ENCODE measurements at places on chromosomes 6 and 20. TPM values are rescaled to one million over a fixed set of nuclear protein-coding genes. Genes with fewer than 3 reads are reported as not detected.

AHCY gene
- 45.9 TPM for polyA plus RNA-seq

DNA sequence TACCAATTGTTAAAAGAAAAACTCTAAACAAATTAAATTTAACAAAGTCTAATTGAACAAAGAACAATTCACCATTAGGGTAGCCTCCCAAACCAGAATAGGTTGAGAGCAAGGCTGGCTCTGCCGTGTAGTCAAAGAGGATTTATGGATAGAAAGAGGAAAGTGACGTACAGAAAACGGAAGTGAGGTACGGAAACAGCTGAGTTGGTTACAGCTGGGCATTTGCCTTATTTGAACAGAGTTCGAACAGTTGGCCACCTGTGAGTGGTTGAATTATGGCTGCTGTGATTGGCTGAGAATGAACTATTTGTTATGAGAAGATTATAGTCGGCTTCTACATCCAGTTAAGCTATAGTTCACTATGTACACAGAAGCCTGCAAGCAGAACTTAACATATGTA is 18.5 kb upstream of the ISM1 start:
- no peaks in the 10 kb centered on the region for H3K27me3 ChIP-seq
- no peaks in the 10 kb centered on the region for H3K36me3 ChIP-seq
- H3K4me3 ChIP-seq: no peak overlapping the region
- no peak overlapping the region for H3K27ac ChIP-seq

COL12A1 gene
- 7.1 TPM for polyA plus RNA-seq

DNA sequence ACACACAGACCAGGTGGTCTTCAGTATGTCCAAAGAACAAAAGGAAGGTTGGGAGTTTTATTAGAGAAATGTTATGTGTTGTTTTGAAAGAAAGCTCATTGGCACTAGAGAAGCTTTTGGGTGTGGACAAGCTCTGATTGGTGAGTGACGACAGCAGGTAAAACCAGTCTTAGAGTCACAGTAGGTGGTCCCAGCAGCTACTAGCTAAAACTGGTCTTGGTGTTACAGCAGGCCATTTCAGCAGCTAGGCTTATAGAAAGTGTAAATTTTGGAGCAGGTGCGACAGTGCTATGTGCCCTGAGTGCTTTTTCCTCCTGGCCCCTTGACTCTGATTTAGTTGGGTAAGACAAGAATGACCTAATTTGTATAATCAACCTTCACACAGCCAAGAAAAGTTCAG is 3.6 kb downstream of the CLDN20 start:
- no peak for DNase-seq
- H3K27ac ChIP-seq: no peak overlapping the region
- H3K4me3 ChIP-seq: no peak overlapping the region
- H3K4me1 ChIP-seq: peaks cover 3% of the 10 kb centered on the region
- peaks cover 19% of the 10 kb centered on the region for H3K36me3 ChIP-seq

DNA sequence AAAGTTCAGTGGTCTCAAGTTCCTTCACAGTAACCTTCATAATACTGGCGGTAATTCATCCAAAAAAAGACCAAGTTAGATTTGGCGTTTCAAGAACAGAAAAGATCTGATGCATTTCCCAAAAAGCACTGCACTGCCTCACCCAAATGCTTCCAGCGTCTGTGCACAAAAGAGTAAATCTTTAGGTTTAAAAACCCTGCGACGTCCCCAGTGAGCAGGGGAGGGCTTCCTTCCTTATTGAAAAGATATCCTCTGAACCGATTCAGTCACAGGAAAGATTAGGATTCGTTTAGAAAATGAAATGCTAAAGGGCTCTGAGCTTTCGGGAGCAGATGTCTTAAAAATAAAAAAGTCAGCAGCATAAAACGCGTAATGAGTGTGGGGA is 654 bp downstream of the TBC1D7 start:
- peaks cover 37% of the 10 kb centered on the region for H3K36me3 ChIP-seq
- H3K4me3 ChIP-seq: peak overlapping the region; percentile 57
- no peaks in the 10 kb centered on the region for H3K27me3 ChIP-seq
- peak overlapping the region; percentile 94 for H3K27ac ChIP-seq

C4A gene
- 58.3 TPM for polyA plus RNA-seq

TRIM40 gene
- not detected for polyA plus RNA-seq

EYA2 gene
- 0.61 TPM for polyA plus RNA-seq

GRCh38 chr20:41242352-41242751 is 75.2 kb downstream of the ZHX3 start:
- peaks cover 24% of the 10 kb centered on the region for H3K4me1 ChIP-seq
- H3K36me3 ChIP-seq: no peaks in the 10 kb centered on the region
- no peak overlapping the region for H3K4me3 ChIP-seq
- no peaks in the 10 kb centered on the region for H3K27me3 ChIP-seq

DNA sequence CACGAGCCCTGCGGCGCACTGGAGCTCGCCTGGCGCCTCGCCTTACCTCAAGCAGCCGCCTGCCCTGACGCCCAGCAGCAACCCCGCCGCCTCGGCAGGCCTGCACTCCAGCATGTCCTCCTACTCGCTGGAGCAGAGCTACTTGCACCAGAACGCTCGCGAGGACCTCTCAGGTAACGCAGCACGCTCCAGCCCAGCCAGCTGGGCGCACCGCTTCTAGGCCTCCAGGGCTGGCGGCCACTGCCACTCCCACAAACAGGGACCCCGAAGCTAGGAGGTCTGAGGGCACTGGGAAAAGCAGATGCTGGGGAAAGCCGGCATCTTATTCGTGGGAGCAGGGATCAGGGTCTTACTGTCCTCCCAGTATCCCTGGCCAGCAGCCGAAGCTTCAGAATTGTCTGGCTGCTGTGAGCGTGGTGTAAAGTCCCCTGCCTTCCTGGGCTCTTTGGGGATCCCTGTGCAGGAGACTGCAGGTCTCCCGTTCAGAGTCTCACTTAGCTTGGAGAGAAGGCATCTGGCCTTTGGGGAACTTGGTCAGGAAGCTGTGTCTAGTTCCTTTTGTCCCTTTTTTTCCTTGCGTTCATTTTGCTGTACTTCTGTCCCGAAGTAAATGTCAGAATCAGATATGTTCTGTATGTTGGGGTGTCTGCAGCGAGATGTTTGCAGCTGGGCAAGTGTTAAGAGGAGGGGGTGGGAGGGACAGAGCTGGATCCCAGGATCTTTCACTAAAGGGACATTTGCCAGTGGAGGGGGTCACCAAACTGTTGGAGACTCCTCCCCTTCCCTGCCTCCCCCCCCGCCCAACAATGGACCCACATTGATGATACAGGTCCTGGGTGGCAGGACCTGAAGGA is 1.8 kb downstream of the FOXF2 start:
- no peak overlapping the region for H3K27ac ChIP-seq
- peaks cover 97% of the 10 kb centered on the region for H3K27me3 ChIP-seq

GRCh38 chr20:52103913-52104545 is 87.5 kb downstream of the ZFP64 start:
- H3K27me3 ChIP-seq: peaks cover 41% of the 10 kb centered on the region
- peaks cover 34% of the 10 kb centered on the region for H3K4me1 ChIP-seq
- no peak overlapping the region for H3K27ac ChIP-seq
- DNase-seq: no peak

- H3K4me3 ChIP-seq: no peak overlapping the region
- H3K4me1 ChIP-seq: no peaks in the 10 kb centered on the region
- H3K36me3 ChIP-seq: peaks cover 58% of the 10 kb centered on the region
- no peak for DNase-seq
Observed at GRCh38 chr20:20551409-20551808, 161.0 kb downstream of the RALGAPA2 start.

COL10A1 gene
- 0.02 TPM for polyA plus RNA-seq

DNA sequence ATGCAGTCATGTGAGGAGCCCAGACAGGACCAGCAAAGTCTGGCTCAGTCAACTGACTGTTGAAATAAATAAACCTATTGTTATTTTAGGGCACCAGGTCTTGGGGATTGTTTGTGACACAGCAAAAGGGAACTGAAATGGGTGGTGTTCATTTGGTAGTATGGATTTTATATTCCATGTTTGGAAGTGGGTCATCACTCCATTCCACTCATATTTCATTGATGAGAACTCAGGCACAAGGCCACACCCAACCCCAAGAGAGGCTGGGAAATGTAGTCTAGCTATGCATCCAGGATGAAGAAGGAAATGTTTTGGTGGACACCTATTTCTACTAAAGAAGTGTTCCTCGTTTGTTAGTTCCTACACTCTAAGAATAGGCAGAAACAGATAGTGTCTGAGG is 64.9 kb upstream of the BTBD3 start:
- no peak overlapping the region for H3K27ac ChIP-seq
- DNase-seq: no peak
- no peaks in the 10 kb centered on the region for H3K4me1 ChIP-seq
- no peaks in the 10 kb centered on the region for H3K36me3 ChIP-seq
- H3K27me3 ChIP-seq: no peaks in the 10 kb centered on the region
- no peak overlapping the region for H3K4me3 ChIP-seq

GRCh38 chr6:135145063-135145800 is 35.9 kb upstream of the MYB start:
- no peak overlapping the region for H3K27ac ChIP-seq
- DNase-seq: no peak
- no peaks in the 10 kb centered on the region for H3K36me3 ChIP-seq

DNA sequence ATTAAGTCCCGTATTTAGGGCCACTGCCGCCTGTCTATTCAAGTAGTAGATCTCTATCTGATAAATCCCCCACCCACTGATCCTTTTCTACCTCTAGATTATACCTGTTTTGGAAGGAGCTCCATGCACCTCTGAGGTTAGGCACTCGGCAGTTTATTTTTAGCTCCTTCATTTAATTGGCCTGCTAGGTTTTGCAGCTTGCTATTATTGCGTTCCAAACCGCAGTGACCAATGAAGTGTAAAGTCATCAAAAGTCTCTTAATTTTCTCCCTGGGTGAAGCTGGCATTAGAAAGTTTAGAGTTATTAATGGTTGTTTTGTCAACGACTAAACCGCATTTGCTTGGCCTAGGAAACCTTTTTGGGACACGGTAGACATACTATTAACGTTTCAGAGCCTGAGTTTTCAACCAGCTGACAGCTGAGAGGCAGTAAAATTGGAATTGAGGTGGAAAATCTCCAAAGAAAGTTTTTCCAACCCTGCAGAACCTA is 60.0 kb downstream of the RFPL4B start:
- H3K4me1 ChIP-seq: no peaks in the 10 kb centered on the region
- no peak overlapping the region for H3K27ac ChIP-seq
- no peak overlapping the region for H3K4me3 ChIP-seq
- no peaks in the 10 kb centered on the region for H3K27me3 ChIP-seq
- DNase-seq: no peak

- H3K4me1 ChIP-seq: peaks cover 37% of the 10 kb centered on the region
- H3K27me3 ChIP-seq: no peaks in the 10 kb centered on the region
- H3K4me3 ChIP-seq: no peak overlapping the region
Observed at GRCh38 chr6:43481075-43481474, 3.7 kb downstream of the TJAP1 start.

TMEM151B gene
- polyA plus RNA-seq: 0.11 TPM

DNA sequence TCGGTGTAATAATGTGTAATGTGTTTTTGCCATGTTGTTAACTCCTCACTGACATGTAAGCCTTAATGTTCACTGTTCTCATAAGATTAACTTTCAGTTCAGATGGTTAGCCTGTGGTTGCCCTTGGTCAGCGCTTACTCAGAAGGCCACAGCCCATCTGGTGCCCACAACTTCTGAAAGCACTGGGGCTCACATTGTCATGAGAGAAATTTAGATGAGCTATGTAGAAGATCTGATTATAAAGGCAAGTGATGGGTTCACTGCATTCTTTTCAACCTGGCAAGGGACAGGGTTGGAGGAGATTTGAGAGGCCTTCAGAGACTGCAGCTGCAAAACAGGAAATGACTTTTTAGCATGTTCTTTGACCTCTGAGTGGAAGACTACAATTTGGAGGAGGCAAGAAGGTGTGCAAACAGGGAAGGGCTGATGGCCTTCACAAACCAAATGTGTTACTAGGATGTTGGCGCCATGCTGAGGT is 242.3 kb upstream of the SUPT3H start:
- H3K4me3 ChIP-seq: no peak overlapping the region
- H3K27ac ChIP-seq: no peak overlapping the region
- no peaks in the 10 kb centered on the region for H3K27me3 ChIP-seq

- no peak for DNase-seq
- no peak overlapping the region for H3K4me3 ChIP-seq
- H3K27ac ChIP-seq: no peak overlapping the region
- H3K27me3 ChIP-seq: no peaks in the 10 kb centered on the region
Observed at GRCh38 chr20:44056010-44056698, 130.8 kb downstream of the JPH2 start.

PKIB gene
- 1.2 TPM for polyA plus RNA-seq
